ENCODE measurements at places on chromosomes 13 and 19.

DNA sequence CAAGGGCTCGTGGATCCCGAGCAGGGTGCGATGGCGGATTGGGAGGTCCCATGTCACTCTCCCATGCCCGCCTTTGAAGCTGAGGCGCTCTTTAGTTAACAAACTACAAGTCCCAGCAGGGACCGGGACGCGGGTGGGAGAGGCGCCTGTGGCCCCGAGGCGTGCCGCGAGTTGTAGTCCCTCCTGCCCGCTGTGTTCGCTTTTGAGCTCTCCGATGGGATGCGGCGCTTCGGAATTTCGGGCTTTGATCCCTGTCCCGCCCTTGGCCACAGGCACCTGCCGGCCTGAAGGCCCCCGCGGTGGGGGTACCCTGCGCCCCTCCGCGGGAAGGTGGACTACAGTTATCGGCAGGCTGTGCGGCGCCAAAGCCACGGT is 11.0 kb downstream of the CYTH2 start:
- DNase-seq: no peak

- peak; percentile 50 for DNase-seq
These were observed 63.4 kb downstream of the EFNB2 start for GRCh38 chr13:106471957-106472543.

- no peak for DNase-seq
These were observed 27.9 kb downstream of the DOT1L start for GRCh38 chr19:2191456-2192310.

GRCh38 chr13:47671776-47672175 is 329.3 kb downstream of the SUCLA2 start:
- DNase-seq: no peak

GRCh38 chr19:48396016-48396823 is 2.8 kb downstream of the GRIN2D start:
- DNase-seq: no peak

GRCh38 chr19:51830274-51830673 is 35.3 kb downstream of the FPR3 start:
- DNase-seq: no peak

DNA sequence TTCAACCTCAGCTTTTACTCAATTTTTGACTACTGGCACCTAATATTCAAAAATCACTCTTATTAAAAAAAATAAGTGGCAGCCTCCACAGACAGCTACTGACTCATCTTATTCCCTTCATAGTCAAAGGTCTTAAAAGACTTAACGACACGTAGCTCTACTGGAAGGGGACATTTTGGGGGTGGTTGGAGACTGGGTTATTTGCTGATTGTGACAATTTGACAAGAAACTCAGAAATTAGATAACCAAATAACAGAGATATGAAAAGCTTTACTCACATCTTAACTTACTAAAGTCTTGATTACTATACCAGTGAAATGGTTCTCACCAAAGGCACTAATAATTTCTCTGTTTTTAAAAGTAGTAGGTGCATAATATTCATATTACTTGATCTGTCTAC is 25.7 kb downstream of the UGGT2 start:
- no peak for DNase-seq

DNA sequence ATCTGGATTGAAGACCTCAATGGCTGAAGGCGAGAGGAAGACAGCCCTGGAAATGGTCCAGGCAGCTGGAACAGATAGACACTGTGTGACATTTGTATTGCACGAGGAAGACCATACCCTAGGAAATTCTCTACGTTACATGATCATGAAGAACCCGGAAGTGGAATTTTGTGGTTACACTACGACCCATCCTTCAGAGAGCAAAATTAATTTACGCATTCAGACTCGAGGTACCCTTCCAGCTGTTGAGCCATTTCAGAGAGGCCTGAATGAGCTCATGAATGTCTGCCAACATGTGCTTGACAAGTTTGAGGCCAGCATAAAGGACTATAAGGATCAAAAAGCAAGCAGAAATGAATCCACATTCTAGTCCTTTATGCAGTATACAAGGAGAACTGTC is 1.2 kb downstream of the POLR1D start:
- DNase-seq: no peak

GRCh38 chr19:14432791-14433553 is at the start of gene PKN1:
PKN1 (plus strand) TSS chr19:14433306; CDS start chr19:14433522, 216 bp downstream.
- no peak for DNase-seq

Data from omental fat pad (tissue), 4 donors.